Caco-2 (cell line): ENCODE measurements at places on chromosomes 2 and 18.

DNA sequence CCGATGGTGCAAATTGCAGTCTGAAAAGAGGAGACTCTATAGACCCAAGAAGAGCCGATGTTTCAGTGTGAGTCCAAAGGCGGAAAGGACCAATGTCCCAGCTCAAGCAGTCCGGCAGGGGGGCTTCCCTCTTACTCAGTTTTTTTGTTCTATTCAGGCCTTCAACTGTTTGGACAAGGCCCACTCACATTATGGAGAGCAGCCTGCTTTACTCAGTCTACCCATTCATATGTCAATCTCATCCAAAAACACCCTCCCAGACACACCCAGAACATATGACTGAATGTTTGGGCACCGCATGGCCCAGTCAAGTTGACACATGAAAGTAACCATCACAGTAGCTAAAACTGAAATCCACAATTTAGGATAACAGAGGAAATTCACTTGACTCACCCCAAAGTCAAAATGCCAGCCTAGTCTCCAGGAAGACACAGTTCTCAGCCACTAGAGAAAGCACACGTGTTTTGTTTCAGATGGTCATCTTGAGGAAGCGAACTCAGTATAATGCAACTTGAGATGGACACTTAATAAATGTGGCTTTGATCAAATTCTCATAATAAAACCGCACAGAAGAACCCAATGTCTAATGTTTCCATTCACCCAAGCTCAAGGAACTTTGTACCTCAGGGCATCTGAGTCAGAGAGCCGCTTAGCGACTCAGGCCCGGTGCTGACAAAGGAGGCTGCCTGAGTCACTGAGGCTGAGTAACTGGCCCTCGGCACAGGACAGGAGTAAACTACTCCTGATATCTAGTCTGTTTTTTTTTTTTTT lies 2.4 kb downstream of the FHL2 start:
- H3K4me1 ChIP-seq, result peaks cover 43% of the 10 kb centered on the region
- H3K27ac ChIP-seq, result peak overlapping the region; percentile 16

DNA sequence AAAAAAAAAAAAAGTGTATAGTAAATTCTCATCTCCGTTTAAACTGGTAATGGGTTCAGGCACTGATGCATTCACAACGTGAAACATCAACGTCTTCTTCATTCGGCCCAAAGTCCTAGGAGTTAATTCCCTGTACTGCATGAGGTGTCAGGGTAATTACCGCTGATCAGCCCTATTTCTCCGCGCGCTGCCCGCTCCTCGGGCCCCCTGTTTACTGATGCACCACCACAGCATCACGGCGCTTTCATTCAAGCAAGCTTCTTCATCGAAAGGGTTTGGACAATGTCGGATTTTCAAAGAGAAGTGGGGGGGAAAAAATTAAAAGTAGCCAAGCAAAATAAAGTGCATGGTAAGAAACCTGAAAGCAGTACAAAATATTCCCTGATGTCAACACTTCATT lies 352.0 kb upstream of the POU3F3 start:
- H3K27me3 ChIP-seq, result no peaks in the 10 kb centered on the region; the same call in 1 of the 2 replicates
- H3K27ac ChIP-seq, result no peak overlapping the region
- H3K4me3 ChIP-seq, result no peak overlapping the region
- no peaks in the 10 kb centered on the region for H3K4me1 ChIP-seq
- no peak for DNase-seq

DNA sequence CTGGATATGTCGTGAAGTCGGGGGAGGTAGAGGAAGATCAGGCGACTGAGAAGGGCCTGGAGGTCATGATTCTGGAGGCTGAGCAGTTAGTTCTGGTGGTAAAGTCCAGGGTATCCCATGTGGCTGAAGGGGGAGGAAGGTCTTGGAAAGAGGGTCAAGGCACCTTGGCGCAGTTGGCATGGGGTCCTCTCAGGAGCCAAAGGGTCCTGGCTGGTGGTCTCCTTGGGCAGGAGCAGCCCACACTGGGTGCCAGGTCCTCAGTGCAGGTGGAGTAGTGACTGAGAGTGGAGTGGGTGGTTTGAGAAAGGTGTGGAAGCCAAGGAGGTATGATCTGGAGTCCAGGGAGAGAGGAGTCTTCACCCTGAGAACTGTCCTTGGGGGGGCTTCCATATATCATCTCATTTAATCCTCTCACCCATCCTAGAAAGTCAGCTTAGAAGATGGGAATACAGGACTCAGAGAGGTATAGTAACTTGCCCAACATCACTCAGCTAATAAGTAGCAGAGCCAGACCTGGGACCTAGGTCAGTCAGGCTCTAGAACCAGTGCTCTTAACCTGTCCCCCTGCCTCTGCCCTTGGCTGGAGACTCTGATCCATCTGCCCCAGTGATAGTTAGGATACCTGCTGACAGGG lies 24.5 kb downstream of the FBXO41 start:
- H3K4me3 ChIP-seq, result no peak overlapping the region
- no peaks in the 10 kb centered on the region; the same call in 1 of the 2 replicates for H3K36me3 ChIP-seq
- H3K27ac ChIP-seq, result no peak overlapping the region
- no peaks in the 10 kb centered on the region for H3K27me3 ChIP-seq

GRCh38 chr2:127029350-127030051 lies 77.5 kb downstream of the BIN1 start:
- H3K27me3 ChIP-seq, result no peaks in the 10 kb centered on the region
- H3K4me3 ChIP-seq, result no peak overlapping the region
- H3K4me1 ChIP-seq, result peaks cover under 1% of the 10 kb centered on the region
- no peak overlapping the region for H3K27ac ChIP-seq
- no peak for DNase-seq

- no peaks in the 10 kb centered on the region for H3K27me3 ChIP-seq
- no peak overlapping the region for H3K4me3 ChIP-seq
- no peak for DNase-seq
Measured at GRCh38 chr2:32227492-32227891, 37.2 kb downstream of the NLRC4 start.

DNA sequence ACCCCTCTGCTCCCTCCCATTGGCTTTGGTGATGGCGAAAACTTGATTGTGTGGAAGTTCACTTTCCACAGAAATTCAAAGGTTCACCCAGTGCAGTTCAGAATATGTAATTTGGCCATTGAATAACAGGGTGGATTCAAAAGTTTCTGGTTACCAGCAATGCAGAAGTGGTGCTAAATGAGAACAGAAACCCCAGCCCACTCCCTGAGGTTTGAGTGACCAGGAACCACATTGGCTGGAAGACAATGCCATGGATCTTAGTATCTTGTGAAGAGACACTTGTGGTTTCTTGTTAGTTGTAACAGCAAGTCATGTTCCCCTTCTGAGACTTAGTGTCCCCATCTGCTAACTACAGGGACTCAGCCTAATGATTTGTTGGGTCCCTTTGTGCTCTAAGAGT lies 49.8 kb downstream of the QPCT start:
- H3K4me1 ChIP-seq, result peaks cover 12% of the 10 kb centered on the region
- no peak overlapping the region for H3K27ac ChIP-seq
- no peaks in the 10 kb centered on the region for H3K36me3 ChIP-seq

- H3K36me3 ChIP-seq, result no peaks in the 10 kb centered on the region
- H3K4me1 ChIP-seq, result peaks cover 73% of the 10 kb centered on the region
- peak; percentile 32 for DNase-seq
- H3K4me3 ChIP-seq, result no peak overlapping the region
- peak overlapping the region; percentile 84 for H3K27ac ChIP-seq
Measured at GRCh38 chr2:37585295-37585908, 86.0 kb downstream of the CDC42EP3 start.
